Astrocyte (in vitro differentiated cells and primary cell): ENCODE measurements at places on chromosomes 4 and X. TPM values are rescaled to one million over a fixed set of nuclear protein-coding genes. Genes with fewer than 3 reads are reported as not detected.

The HS3ST1 gene
- 0.18 and 0.22 TPM in 2 replicates for total RNA-seq

The GSPT2 gene
- total RNA-seq = 14.7 and 15.5 TPM in 2 replicates

The DMRTC1B gene
- not detected in 2 replicates for total RNA-seq

The ITIH6 gene
- total RNA-seq = not detected in 2 replicates

The GPR34 gene
- not detected in 2 replicates for total RNA-seq

DNA sequence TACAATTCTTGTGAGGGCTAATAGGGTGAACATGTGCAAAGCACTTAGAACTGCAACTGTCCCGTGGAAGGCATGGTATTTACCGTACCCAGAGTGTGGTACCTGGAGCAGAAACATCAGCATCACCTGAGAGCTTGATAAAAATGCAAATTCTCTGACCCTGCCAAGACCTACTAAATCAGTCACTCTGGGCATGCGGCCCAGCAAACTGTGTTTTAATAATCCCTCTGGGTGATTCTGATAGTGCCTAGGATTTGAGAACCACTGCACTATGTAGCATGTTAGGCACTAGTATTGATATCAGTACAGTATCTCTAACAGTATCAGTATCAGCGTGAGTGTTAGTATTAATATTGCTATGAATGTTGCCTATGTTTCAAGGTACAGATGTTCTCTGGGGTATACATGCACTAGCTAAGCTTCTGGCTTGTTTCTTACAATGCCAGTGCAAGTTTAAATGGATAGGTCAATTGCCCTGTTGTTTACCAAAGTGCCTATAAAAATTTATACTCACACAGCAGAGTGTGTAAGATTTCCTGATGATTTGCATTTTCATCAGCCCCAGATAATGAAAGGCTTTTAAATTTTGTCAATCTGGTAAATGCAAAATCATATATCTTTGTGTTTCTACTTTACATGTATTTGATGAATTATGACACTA lies 354.0 kb downstream of the HS3ST1 start:
- DNase-seq = no peak
- no peaks in the 10 kb centered on the region for H3K27me3 ChIP-seq
- peaks cover 5% of the 10 kb centered on the region for H3K4me1 ChIP-seq
- H3K27ac ChIP-seq = no peak overlapping the region
- no peaks in the 10 kb centered on the region for H3K36me3 ChIP-seq

DNA sequence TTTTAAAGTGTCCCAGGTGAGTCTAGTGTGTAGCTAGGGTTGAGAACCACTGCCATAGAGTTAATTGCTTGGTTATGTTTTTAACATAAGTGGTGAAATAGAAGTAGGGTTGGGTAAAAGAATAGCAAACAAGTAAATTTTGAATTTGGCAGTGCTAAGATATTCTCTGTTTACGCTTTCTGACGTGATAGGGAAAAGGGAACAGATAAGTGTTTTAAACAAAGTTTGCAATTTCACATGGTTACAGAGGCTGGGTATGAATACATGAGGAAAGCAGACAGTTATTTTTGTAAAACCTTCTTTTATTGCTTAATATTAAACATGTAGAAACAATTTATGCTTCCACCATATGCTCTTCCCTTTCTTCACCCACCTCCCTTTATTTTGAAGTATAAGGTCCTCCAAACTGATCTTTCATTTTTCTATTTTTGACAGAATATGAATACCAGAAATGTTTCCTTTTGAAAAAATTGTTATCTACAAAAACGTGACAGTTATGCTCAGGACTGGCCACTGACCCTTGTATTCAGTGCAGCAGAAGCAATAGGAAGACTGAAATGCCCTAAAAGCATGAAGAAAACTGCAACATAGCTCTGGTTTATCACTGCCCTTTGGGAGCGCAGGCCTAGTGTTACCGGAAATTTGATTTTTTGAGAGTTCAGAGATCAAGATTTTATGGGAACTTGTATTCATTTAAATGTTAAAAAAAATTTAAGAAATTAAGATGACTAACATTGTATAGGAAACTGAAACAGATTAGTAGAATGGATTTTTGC lies 214.4 kb upstream of the ARSJ start:
- H3K27ac ChIP-seq = no peak overlapping the region
- H3K4me3 ChIP-seq = no peak overlapping the region

GRCh38 chr4:31246856-31247255 lies 526.7 kb downstream of the PCDH7 start:
- no peaks in the 10 kb centered on the region for H3K4me1 ChIP-seq
- H3K36me3 ChIP-seq = no peaks in the 10 kb centered on the region
- no peak overlapping the region for H3K27ac ChIP-seq
- H3K4me3 ChIP-seq = no peak overlapping the region
- DNase-seq = peak; percentile 83

GRCh38 chr4:147981305-147981704 lies 249.4 kb downstream of the ARHGAP10 start:
- no peaks in the 10 kb centered on the region for H3K4me1 ChIP-seq
- no peak overlapping the region for H3K4me3 ChIP-seq
- H3K27ac ChIP-seq = no peak overlapping the region
- DNase-seq = peak; percentile 71
- H3K36me3 ChIP-seq = no peaks in the 10 kb centered on the region
